ENCODE measurements at places on chromosomes 5 and 9. TPM values are rescaled to one million over a fixed set of nuclear protein-coding genes. Genes with fewer than 3 reads are reported as not detected.

NEURL1B gene
- 2.6 TPM for total RNA-seq

EQTN gene
- not detected for total RNA-seq

ITGA2 gene
- total RNA-seq, result 24.5 TPM

TJP2 gene
- total RNA-seq, result 58.2 TPM

TRIM32 gene
- total RNA-seq, result 38.9 TPM

RNF180 gene
- 2.0 TPM for total RNA-seq

FEM1C gene
- 44.2 TPM for total RNA-seq

SPACA9 gene
- 3.5 TPM for total RNA-seq

TMEM252 gene
- not detected for total RNA-seq

PCDHGA6 gene
- total RNA-seq, result 6.3 TPM

ARL14EPL gene
- total RNA-seq, result not detected

BARHL1 gene
- total RNA-seq, result not detected

PCDHB11 gene
- total RNA-seq, result not detected

CDX1 gene
- 0.17 TPM for total RNA-seq

CKMT2 gene
- total RNA-seq, result 11.2 TPM

TICAM2 gene
- total RNA-seq, result 11.8 TPM

RABL6 gene
- 56.0 TPM for total RNA-seq

MUSK gene
- total RNA-seq, result 1.7 TPM

SLIT3 gene
- 15.9 TPM for total RNA-seq

OLFML2A gene
- 28.8 TPM for total RNA-seq

BHMT gene
- 0.15 TPM for total RNA-seq

Measured in smooth muscle cell of trachea (primary cell).